Fibroblast of skin of left biceps (primary cell): ENCODE measurements at places on chromosomes 7 and 10.

- DNase-seq, result peak; percentile 29
These were observed 167.0 kb upstream of the CDK1 start for GRCh38 chr10:60611291-60611747.

DNA sequence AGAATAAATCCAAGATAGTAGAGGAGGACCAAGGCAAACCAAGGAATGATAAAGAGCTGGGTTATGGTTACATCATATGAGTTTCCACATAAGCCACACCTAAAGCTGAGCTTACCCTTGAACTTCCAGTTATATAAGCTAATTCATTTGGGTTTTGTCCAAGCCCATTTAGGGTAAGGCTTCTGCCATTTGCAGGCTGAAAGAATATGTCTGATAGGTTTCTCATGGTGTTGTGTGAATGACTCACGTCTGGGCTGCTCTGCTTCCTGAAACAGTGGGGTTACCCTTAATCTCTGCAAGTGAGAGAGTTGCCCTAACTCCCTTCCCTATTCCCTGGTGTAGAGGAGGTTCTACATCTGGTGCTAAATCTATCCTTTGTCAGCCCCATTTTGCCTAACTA lies 60.8 kb downstream of the PTTG1IP2 start:
- peak; percentile 19 for DNase-seq

GRCh38 chr10:86355571-86356038 lies 11.0 kb downstream of the GRID1 start:
- DNase-seq, result no peak

DNA sequence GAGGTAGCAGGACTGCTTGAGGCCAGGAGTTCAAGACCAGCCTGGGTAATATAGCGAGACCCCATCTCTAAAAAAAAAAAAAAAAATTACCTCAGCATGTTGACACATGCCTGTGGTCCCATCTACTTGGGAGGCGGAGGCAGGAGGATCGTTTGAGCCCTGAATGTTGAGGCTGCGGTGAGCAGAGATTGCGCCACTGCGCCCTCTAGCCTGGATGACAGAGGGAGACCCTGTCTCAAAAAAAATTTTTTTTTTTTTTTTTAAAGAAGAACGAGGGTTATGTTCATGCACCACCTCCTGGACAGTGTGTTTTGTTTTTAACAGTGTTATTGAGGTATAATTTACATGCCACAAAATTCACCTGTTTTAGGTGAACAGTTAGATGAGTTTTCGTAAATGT lies 51.1 kb upstream of the SEPHS1 start:
- no peak for DNase-seq

DNA sequence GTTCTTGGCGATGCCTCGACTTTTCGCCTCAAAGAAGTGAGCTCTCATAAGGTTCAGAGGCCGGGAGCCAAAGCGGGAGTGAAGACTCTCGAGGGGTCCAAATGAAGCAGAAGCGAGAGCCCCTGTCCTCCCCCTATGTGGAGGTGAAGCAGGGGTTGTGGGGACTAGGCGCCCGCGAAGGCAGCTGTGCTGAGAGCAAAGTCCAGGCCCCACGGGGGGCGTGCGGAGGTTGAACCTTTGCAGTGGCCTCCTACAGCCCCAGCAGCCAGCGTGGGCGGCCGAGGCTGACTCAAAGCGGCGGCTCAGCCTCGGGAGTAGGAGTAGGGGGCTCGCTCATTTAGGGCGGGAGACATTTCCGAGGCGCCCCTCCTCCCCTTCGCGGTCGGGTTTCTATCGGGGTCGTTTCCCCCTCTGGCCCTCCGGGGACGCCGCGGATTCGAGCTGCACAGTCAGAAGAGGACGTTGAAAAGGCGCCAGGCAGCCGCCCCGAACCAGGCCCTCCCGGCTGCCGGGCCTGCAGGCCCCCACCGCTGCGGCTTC lies 553 bp upstream of the ADD3 start:
- DNase-seq, result no peak

GRCh38 chr7:143485500-143485899 lies 7.8 kb downstream of the TAS2R41 start:
- no peak for DNase-seq

DNA sequence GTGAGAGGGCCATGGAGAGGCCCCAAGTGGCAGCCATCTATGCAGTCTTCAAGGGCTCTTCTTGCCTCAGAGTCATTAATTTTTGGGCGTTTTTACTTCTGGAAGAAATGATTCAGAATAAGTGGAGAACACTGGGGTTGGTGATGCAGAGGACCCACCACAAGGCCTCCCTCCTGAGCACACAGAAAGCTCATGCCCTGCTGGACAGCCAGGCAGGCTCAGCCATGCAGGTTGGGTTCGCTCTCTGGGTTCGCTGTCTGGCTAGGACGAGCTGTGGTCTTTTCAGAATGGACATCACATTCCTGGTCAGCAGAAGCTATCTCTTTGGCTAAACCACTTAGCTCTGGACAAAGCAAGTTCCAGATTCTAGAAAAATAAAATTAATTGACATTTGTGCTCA lies 480.8 kb downstream of the RPS24 start:
- no peak for DNase-seq

GRCh38 chr10:23172429-23173213 lies 19.5 kb upstream of the PTF1A start:
- DNase-seq, result no peak

DNA sequence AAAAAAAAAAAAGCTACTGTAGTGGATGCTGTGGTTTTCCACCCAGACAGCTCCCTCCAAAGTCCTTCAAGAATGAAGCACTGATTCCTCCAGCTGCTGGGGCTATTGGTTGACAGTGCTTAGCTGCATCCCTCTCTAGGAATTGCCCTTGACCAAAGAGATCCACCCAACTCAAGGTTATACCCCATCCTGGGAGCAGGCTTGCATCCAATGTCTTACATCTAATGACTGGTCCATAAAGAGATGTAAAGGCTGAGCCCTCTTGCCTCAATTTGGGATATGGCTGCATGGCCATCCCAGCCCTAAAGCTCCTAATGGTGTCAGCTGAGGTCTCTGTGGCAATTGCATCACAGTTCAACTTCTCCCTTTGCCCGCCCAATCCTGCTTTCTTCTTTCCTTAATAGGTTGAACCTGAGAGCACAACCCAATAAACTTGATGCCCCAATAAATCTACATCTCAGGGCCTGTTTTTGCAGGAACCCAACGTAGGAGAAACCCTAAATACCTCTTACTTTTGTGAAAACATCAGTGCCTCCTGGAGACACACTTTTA lies 4.4 kb downstream of the GPR37 start:
- no peak for DNase-seq

DNA sequence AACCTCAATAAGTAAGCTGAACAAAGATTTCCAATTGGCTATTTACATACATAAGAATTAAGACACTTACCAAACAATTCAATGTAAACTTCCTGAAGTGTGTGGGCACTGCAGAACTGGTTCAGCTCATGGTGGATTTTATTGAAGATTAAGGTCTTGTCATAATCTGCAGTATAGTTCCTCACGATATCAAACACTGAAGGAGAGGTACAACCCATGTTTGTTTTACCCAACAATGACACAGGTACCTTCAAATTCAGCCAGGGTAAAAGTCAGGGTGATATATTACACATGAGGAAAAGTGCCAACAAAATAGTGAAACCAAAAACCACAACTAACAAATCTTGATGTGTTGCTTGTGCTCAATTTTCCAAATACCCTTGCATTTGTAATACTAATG lies 10.0 kb downstream of the ERLIN1 start:
- DNase-seq, result no peak

- peak; percentile 44 for DNase-seq
These were observed 18.8 kb upstream of the ABCB5 start for GRCh38 chr7:20596653-20597052.

- no peak for DNase-seq
These were observed 271.5 kb upstream of the FZD8 start for GRCh38 chr10:35913628-35914027.

GRCh38 chr10:58335306-58336005 lies 650 bp downstream of the UBE2D1 start:
- DNase-seq, result no peak

DNA sequence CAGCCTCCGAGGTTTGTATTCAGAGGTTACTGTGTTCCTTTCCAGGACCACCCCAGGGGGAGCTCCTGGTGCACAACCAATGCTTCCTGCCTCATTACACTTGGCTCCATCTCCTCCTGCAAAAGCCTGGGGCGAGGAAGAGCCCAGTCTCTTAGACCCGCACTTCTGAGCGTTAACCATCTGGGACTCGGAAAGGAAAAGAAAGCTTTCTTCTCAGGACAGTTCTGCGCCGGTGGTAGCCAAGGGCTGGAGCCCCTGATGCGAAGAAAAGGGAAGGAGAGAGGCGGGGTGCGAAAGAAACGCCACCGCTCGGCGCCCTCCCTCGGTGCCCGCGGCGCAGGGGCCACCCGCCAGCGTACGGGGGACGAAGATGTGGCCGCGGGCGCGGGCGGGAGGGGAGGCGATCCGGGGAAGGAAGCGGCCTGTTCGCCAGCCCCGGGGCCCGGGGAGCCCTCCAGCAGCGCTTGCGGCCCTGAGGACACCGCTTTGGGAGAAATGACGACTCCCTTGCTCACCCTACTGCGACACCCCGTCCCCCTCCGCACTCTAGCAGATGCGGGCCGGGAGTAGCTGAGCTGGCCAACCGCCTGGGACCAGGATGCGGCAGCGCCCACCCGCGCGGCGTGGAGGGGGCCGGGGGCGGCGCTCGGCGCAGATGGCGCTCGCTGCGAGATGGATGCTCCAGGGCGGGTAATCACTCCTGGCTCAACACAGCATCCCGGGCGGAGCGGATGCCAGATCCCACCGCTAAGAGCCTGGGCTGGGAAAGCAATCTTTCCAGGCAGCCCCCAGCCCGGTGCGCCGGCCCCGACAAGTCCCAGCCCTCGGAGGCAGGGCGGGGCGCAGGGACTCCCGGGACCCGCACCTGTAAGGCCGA lies 1.3 kb downstream of the NRCAM start:
- DNase-seq, result no peak

GRCh38 chr10:127984945-127985344 lies 78.0 kb downstream of the PTPRE start:
- no peak for DNase-seq

DNA sequence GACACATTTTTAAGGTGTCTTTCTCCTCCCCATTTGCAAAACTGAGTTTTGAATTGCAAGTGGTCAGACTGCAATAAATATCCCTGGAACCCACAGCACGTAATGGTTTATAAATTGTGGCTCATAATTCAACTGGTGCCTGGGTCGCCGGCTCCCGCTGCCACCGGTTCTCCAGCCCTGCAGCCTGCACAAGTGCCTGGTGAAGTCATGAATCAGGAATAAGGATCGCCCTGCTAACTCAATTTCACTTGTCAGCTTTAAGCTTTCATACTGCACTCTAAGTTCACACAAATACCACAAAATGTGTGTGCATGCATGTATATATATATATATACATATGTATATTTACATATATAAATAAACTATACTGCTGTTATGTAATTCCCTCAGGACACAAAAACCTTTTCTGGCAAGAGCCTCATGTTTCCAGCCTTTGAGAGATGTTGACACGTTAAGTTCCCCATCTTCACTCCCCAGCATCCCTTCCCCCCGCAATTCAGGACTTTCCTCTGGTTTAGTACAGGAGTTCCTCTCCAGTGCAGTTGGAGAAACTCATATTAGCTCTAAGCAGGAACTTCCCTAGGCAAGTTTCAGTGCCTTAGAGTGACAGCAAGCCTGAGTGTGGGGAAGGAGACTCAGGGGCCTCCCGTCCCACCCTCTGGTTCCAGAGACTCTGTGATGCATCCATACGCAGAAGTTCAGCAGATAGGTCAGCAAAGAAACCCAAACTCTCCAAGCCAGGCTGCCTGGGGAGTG lies 129.2 kb upstream of the UNC5B start:
- DNase-seq, result no peak

- DNase-seq, result no peak
These were observed 31.2 kb downstream of the C1QL3 start for GRCh38 chr10:16490511-16490910.

- no peak for DNase-seq
These were observed 63.6 kb downstream of the ANKRD7 start for GRCh38 chr7:118288098-118288497.

DNA sequence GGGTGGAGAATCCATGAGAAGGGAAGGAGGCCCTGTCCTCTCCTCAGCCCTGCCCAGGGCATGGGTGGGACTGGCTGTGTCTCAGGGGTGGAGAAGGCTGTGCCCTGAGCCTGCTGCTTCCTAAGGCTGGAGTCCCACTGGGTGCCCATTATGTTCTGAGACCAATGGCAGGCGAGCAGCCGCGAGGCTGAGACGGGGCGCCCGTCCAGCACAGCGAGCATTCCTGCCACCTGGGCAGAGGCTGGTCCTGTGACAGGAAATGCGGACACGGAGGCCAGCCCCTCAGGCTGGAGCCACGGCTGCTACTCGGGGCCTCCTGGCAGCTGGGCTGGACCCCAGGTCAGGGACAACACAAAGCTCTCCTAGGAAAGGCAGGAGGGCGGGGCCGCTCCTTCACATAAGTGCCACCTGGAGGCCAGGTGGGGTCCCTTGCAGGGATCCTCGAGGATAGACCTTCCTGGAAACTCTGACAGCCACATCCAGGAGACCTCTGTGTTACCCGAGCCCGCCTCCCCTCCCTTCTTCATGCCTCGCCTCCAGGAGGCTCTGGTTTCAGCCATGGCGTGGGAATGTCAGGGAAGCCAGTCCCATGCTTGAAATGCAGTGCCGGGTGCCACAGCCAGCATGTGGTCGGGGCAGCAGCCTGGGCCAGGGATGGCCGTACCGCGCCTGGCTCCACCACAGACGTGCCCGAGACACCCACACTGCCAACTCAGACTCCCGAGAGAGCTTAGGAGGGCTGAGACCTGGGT lies 173.9 kb downstream of the USP6NL start:
- DNase-seq, result no peak

GRCh38 chr7:128890306-128891109 lies 20.0 kb downstream of the KCP start:
- no peak for DNase-seq

DNA sequence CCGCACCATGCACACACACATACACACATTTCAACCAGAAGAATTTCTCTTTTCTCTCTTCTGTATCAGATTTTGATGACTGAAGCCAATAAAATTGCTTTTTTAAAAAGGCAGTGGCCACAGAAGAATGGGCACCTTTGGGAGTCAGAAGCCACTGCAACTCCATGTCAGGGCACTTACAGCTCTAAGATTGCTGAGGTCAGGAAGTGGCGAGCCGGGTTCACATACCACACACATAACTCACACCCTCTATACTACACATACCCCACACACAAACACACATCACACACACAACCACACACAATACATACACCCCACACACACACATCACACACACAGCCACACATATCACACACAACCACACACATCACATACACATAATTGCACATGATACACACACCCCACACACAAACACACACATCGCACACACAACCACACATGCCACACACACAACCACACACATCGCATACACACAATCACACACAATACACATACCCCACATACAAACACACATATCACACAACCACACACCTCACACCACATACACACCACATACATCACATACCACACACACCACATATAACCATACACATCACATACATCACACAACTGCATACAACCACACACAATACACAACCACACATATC lies 31.2 kb downstream of the GPRIN2 start:
- DNase-seq, result peak; percentile 52

DNA sequence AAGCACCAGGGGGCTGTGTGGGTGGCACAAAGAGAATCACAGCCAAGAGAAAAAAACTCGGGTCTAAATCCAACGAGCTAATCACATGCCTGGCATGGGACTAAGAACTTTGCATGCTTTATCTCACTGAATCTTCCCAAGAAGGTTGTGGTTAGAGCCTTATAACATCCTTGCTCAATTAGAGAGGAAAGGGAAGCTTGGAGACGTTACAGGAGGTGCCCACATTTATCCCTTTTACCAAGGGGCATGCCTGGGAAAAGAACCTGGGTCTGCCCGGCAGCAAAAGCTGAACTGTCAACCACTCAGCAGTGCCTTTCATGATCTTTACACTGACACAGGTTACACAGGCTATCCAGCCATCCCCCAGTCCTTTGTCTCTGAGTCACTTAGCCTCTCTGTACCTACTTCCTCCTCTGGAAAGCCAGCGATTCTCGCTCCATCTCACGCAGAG lies 190.1 kb downstream of the PRPF18 start:
- DNase-seq, result no peak
